GOT3 (cell line): ENCODE measurements at places on chromosomes 12 and 14.
A peak's percentile ranks its signal among the peaks of the same experiment; 100 is the strongest.

GRCh38 chr14:67441256-67441655, 29.3 kb upstream of the PLEK2 start:
- no peak for DNase-seq

DNA sequence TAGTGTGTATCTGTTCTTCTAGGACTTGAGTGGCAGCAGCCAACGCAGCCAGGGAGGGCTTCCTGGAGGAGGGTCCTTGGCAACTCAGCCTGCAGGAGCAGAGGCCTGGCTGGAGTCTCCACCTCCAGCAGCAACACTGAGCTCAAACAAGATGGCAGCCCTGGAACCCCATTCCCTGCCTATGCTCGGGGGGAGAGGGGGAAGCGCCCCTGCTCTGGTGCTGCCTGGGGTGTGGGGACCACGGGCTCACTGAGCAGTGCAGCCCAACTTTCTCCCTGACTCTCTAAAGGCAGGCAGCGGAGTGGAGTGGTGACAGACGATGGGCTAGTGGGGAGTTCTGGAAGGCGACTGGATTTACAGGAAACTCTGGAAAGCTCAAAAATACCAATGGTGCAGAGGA, 160.7 kb downstream of the CALM1 start:
- no peak for DNase-seq

GRCh38 chr12:94717656-94718055, 67.3 kb upstream of the TMCC3 start:
- DNase-seq, result no peak

DNA sequence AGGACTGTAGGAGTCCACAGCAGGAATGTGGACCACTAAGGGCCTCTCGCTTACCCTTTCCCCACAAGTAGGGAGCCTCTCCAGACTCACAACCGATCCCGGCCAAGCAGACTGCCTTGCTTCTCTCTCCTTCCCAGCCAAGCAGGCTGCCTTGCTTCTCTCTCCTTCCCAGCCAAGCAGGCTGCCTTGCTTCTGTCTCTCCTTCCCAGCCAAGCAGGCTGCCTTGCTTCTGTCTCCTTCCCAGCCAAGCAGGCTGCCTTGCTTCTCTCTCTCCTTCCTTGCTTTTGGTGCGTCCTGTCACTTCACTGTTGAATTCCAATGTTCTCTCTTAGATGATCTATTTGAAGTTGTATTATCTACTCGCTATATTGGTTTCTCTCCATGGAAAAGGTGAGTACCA, 32.6 kb upstream of the CCND2 start:
- DNase-seq, result no peak

- DNase-seq, result no peak
Observed at GRCh38 chr12:7376196-7376595, 67.8 kb downstream of the CD163L1 start.

DNA sequence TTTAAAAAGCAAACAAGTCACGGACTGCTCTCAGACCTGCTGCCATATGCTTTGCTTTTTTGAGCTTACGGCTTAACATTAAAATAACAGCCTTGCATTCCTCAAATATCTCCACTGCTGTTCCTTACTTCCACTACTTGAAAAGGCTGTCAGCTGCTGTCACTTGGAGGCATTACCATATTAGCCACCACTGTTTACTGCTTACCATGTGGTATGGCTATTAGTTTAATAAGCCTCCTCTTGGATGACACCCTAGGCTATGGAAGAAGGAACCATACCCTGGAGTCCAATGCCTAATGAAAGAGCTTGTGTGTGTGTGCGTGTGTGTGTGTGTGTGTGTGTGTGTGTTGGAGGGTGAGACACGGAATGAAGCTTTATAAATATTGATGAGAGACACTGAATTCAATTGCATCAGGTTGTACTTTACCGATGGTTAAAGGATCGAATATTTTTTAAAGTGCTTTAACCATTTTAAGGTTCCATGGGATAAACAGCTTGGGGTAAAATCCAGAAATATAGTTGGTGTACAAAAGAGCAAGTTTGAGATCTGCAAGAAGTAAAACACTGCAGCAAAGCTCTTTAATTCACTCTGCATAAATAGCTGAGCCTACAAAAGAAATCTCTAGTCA, 174.5 kb downstream of the TTC7B start:
- no peak for DNase-seq

- DNase-seq, result no peak
Observed at GRCh38 chr12:120079411-120080400, 36.8 kb downstream of the RAB35 start.

DNA sequence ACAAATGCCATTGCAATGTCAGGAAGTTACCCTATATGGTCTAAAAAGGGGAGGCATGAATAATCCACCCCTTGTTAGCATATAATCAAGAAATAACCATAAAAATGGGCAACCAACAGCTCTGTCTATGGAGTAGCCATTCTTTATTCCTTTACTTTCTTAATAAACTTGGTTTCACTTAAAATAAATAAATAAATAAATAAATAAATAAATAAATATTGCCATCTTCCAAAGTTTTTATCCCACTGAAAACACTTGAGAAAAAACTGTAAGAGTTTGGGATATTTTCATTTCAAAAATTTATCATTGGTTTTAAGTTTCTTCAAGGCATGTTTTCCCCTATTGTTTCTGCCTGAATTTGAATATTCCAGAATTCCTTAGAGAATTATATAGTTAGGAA, 89.8 kb downstream of the SYT10 start:
- no peak for DNase-seq

DNA sequence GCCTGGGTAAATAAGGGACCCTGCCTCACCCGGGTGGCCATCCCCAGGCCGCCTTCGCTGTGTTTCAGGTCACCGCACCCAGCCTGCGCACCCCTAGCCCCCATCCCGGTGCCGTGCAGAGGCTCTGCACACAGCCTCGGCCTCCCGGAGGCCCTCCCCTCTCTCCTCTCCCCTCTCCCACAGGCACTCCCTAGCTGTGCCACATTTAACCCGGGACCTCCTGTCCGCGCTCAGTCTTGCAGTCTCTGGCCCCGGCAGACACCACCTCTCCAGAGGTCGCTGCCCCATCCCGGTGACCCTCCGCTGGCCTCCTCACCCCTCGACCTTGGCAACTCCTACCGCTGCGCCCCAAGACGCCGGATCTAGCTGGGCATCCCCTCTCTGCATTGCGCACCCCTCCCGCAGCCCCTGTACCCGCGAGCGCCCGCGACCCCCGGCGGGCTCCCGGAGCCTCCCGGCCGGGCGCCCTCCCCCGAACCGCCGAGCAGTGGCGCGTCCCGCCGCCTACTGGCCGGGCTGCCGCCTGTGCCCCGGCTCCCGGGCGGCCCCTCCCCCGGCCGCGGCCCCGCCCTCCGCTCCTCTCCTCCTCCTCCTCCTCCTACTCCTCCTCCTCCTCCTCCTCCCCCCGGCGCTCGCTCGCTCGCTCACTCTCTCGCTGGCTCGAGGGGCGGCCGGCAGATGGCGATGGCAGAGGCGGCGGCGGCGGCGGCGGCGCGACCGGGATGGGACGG, 120.7 kb downstream of the AACS start:
- peak; percentile 37 for DNase-seq

DNA sequence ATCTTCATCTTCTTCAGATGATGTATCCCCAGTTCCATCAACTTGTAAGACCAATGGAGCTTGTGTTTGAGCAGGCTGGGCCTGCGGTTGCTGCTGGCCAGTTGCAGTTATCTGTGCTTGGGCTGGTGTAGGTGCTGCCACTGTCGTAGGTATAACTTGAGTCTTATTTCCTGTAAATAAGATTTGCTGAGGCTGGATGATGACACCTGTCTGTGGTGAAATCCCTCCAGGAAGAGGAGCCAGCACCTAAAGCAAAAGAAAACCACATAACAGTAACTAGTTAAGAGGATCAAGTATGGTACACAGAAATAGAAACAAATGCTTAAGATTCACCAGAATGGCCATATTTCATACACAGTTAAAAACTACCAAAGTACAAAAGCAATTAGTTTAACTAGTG, 28.2 kb downstream of the GTF2A1 start:
- no peak for DNase-seq

GRCh38 chr12:21526721-21527345, 737 bp downstream of the SPX start:
- no peak for DNase-seq

DNA sequence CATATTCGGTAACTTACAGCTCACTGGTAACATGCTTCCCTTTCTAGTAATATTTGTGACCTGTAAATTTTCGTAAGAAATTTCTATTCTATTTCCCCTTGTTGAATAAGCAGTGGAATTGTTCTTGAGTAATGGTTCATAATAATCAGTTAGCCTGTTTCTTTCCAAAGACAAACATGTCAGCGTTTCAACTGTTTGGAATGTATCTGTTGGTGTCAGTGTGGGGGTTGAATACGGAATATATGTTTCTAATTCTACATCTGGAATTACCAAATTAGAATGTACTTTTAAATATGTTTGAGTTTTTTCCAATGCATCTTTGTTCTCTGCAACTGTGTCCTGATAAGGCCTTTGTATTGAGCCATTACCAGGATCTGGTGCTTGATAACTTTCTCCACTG, 2.0 kb downstream of the BBS10 start:
- DNase-seq, result no peak

GRCh38 chr12:2531371-2531770, 263.4 kb upstream of the FKBP4 start:
- no peak for DNase-seq

- no peak for DNase-seq
Observed at GRCh38 chr12:55673638-55674037, 34.1 kb downstream of the ITGA7 start.

DNA sequence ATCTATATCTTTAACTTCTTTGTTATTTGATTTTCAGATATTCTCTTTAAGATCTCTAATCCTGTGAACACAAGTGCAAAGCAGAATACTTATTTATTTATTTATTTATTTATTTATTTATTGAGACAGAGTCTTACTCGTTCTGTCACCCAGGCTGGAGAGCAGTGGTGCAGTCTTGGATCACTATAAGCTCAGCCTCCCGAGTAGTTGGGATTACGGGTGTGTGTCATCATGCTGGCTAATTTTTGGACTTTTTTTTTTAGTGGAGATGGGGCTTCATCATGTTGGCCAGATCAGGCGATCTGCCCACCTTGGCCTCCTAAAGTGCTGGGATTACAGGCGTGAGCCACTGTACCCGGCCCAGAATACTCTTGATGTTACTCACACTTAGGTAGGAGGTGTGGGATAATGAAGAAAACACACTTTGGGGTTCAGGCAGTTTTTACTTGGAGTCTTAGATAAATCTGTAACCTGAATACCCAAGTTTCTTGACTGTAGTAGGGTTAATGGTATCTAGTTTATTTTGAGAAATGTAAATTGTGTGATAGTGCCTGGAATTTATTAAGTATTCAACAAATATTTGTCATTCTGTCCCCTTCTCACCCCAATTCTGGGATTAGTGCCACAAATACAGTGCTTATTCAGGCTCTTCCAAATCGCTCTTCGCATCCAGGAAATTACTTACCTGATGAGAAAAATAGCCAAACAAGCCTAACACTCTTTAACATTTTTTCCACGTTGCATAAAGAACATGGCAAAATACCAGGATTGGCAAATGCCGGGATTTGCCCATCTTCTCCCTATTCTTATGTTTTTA, 33.0 kb downstream of the METAP2 start:
- no peak for DNase-seq

DNA sequence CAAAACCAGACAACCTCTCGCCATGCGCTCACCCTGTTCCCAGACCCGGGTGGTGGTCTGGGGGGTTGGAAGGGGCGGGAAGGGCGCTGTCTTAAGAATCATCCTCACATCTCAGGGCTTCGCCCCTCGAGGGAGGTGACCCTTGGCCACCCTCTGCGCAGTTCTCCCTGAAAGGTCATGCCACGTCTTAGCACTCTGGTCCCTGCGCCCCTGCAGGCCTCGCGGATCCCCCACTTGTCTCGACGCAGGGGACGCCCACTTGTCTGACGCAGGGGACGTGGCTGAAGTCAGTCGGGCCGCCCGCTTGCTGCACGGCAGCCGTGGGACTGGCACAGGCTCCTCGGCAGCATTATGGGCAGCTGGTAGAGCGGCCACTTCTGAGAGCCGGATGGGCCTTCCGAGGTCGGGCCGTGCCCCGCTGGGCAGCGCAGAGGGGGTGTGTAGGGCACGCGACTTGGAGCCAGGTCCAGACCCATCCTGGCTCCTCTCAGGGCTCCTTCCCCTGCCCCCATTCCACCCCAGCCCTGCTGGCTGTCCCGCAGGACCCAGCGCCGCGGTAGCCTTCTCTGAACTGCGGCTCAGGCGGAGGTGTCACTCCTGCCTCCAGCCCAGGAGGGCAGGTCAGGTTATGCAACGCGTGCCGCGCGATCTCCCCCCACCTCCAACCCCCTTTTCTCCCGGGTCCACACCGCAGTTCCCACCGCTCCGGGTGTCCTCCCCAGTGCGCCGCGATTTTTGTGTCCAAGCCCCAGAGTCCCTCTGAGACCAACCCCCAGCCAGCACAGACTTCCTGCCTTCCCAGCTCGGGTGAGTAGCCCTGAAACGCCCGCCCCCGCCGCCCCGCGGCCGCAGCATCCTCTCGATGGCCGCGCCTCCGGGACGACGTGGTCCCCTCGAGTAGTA, 40.9 kb upstream of the CAPRIN2 start:
- peak; percentile 56 for DNase-seq

DNA sequence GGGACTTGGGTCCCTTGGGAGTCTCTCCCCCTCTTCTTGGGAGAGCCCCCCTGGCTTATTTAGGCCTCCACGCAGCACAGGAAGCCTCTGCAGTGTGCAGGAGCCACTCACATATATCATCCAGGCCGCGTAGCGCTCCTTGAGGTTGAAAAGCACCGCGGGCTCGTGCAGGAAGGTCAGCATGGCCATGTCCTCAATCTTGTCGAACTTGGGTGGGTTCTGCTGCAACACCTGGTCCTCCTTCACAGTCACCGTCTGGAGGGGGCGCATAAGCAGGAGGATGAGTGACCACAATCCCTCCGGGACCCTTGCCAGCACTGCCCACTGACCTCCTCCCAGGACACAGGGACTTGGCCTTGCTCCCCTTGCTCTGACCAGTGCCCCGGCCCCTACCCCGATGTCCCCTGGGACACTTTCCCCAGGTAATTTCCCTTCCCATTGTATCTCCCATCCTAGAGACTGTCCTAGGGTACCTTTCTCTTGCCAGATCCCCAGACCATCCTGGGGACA, 2.5 kb downstream of the MYH6 start:
- DNase-seq, result no peak

- DNase-seq, result no peak
Observed at GRCh38 chr12:107284692-107285091, 191.3 kb upstream of the CRY1 start.

- DNase-seq, result no peak
Observed at GRCh38 chr14:22520796-22521195, 68.2 kb downstream of the DAD1 start.

GRCh38 chr12:48980953-48981756, 3.0 kb downstream of the WNT1 start:
- no peak for DNase-seq

GRCh38 chr12:27861428-27862167, 81.6 kb upstream of the MANSC4 start:
- DNase-seq, result no peak

DNA sequence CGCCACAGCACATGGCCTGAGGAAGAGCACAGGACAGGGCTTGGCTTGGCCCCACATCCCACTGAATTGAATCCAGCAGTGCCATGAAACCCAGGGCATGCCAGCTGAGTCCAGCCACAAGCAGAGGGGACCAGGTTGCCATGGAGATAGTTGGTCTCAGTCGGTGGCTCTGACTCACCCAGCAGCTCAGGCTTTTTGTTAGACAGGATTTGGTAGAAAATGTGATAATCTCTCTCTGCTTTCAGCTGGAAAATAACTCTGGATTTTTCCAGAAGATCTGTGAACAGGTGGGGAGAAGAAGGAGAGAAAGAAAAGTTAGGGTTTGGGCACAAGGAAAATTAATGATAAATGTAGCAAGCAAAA, 4.8 kb downstream of the MYH7 start:
- DNase-seq, result no peak
